ENCODE measurements at places on chromosomes 12 and 14.
A peak's percentile ranks its signal among the peaks of the same experiment; 100 is the strongest.

- peak; percentile 67 for DNase-seq
These were observed 4.2 kb downstream of the NPC2 start for GRCh38 chr14:74488786-74489397.

DNA sequence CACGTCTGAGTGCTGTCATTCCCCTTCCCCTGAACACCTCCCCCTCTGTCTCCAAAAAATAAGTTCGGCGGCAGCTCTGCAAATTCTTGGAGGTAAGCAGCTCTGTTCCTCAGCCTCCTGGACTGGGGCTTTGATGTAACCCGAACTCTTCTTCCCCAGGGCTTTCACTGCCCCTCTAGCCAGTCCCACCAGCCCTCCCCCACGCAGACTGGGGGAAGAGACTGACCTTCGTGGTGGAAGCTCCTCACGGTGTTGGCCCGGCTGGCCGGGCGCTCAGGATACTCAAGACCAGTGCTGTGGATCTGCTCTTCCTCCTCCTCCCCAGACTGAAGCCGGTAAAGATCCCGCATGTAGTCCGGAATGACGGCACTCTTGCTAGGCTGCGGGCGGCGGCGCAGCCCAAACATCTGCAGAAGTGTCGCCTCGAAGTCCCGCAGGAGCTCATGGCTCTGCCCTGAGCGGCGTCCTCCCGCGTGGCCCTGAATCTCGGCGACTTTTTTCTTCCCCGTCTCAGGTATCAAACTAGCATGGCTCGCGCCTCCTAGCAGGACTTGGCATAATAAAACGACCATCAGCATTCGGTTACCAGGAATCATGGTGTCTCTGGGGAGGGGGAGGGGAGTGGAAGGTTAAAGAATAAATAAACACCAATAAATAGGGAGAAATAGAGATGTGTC lies 4.9 kb downstream of the BMP4 start:
- no peak for DNase-seq

DNA sequence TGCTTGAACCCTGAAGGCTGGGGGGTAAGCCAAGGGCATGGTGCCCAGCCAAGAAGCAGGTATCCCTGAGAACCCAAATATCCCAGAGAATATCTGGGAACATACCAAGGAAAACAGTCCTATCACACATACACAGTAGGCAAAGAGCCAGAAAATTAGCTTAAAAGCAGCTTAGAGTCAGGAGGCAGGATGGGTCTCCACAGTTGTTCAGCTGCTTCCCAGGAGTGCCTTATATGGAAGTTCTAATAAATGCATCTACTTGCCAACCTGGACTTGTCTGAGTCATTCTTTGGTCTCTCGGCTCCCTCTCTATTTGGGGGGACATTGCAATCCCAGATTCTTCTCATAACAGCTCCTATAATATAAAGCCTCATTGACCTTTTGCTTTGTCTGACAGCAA lies 9.0 kb upstream of the GPR135 start:
- no peak for DNase-seq

GRCh38 chr12:80099259-80099658 lies at the start of gene OTOGL:
TSS of gene OTOGL (plus strand) at chr12:80099537. CDS start at chr12:80209432, 109,895 bp downstream.
- no peak for DNase-seq

DNA sequence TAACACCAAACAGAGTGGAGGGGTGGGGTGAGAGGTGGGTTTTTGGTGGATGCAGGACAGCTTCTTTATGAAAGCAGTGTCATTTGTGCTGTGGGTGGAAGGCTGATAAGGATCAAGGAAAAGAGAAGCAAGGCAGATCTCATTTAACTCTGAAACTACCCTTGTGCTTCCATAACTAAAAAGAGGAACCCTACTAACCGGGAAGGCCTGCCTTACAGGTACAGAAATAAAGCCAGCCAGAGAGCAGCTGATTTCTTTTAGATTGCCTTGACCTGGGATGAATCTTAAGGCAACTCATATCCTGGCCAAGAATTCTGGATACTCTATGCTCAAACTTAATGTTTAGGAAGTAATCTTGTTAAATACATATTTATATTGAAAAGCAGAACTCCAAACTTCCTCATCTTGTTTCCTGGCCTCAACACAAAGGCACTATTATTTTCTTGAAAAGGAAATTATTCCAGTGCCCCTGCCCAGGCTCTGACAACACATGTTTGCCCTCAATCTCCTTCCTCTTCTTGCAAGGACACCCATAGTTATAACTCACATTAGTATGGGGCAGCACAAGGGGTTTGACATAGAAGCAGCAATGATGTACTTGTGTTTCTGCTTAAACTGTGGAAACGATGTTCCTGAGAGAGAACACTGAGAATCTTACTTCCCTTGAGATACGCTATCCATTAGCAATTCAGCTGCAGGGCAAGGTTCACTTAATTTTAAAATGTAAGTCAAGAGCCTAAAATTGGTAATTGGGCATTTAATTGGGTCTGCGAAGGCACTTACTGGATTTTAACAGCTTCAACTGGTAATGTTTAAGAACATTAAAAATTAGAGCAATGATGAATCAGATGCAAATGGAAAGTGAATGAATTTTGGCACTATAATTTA lies 173.7 kb downstream of the STXBP6 start:
- DNase-seq = no peak

DNA sequence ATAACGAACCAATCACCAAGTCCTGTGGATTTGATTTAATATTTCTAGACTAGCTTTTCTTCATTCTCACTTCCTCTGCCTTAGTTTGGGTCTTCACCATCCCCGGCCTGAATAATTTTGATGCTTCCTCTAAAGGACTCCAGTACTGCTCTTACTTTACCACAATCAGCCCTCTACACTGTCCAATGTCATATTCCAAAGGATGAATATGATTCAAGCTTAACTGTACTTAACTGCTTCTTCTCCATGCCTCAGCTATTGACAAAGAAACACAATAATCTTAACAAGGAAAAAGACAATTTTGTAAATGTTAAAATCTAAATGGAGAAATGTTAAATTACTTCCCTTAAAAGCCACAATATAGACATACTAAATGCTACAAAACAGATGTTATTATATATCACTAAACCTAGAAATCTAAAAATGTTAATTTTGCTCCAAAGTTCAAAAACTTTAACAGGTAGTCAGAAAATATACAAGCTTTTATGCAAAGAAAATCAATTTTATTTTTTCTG lies 70.2 kb downstream of the STXBP6 start:
- DNase-seq = no peak

Data from fibroblast of villous mesenchyme (primary cell).